Left lung (tissue), 14 donors: ENCODE measurements at places on chromosomes 4 and X. TPM values are rescaled to one million over a fixed set of nuclear protein-coding genes. Genes with fewer than 3 reads are reported as not detected.

- no peaks in the 10 kb centered on the region for H3K4me1 ChIP-seq
- no peaks in the 10 kb centered on the region for H3K36me3 ChIP-seq
- H3K27ac ChIP-seq: no peak overlapping the region
- H3K4me3 ChIP-seq: no peak overlapping the region
- no peaks in the 10 kb centered on the region for H3K27me3 ChIP-seq
Measured at GRCh38 chrX:8820910-8821527, 19.8 kb upstream of the FAM9A start.

GRCh38 chr4:156547439-156547838 lies 424.2 kb downstream of the PDGFC start:
- no peaks in the 10 kb centered on the region for H3K27me3 ChIP-seq
- no peak overlapping the region for H3K4me3 ChIP-seq
- H3K36me3 ChIP-seq: no peaks in the 10 kb centered on the region
- H3K4me1 ChIP-seq: no peaks in the 10 kb centered on the region
- no peak for DNase-seq

GRCh38 chr4:53676402-53676871 lies 85.2 kb upstream of the LNX1 start:
- peak overlapping the region; percentile 10 for H3K27ac ChIP-seq
- no peak overlapping the region for H3K4me3 ChIP-seq
- H3K36me3 ChIP-seq: no peaks in the 10 kb centered on the region
- no peak for DNase-seq
- peaks cover 12% of the 10 kb centered on the region for H3K4me1 ChIP-seq
- H3K27me3 ChIP-seq: no peaks in the 10 kb centered on the region

- H3K4me1 ChIP-seq: no peaks in the 10 kb centered on the region
- H3K27me3 ChIP-seq: no peaks in the 10 kb centered on the region
- H3K4me3 ChIP-seq: no peak overlapping the region
- no peaks in the 10 kb centered on the region for H3K36me3 ChIP-seq
- no peak for DNase-seq
- no peak overlapping the region for H3K27ac ChIP-seq
Measured at GRCh38 chrX:107197319-107197718, 8.9 kb downstream of the NUP62CL start.

GRCh38 chrX:19804151-19804550 lies 83.2 kb downstream of the SH3KBP1 start:
- H3K4me3 ChIP-seq: no peak overlapping the region
- H3K27ac ChIP-seq: no peak overlapping the region
- no peaks in the 10 kb centered on the region for H3K36me3 ChIP-seq
- H3K27me3 ChIP-seq: no peaks in the 10 kb centered on the region

GRCh38 chr4:77177199-77177598 lies 20.2 kb downstream of the CCNG2 start:
- no peaks in the 10 kb centered on the region for H3K27me3 ChIP-seq
- DNase-seq: no peak
- H3K4me1 ChIP-seq: no peaks in the 10 kb centered on the region
- no peak overlapping the region for H3K4me3 ChIP-seq
- H3K27ac ChIP-seq: no peak overlapping the region

GRCh38 chrX:36314303-36314702 lies 394.8 kb downstream of the CFAP47 start:
- no peak for DNase-seq
- H3K36me3 ChIP-seq: no peaks in the 10 kb centered on the region
- H3K27ac ChIP-seq: no peak overlapping the region
- H3K4me1 ChIP-seq: no peaks in the 10 kb centered on the region

GRCh38 chrX:122134291-122134690 lies 1049.8 kb upstream of the GRIA3 start:
- no peak for DNase-seq
- no peaks in the 10 kb centered on the region for H3K4me1 ChIP-seq

DNA sequence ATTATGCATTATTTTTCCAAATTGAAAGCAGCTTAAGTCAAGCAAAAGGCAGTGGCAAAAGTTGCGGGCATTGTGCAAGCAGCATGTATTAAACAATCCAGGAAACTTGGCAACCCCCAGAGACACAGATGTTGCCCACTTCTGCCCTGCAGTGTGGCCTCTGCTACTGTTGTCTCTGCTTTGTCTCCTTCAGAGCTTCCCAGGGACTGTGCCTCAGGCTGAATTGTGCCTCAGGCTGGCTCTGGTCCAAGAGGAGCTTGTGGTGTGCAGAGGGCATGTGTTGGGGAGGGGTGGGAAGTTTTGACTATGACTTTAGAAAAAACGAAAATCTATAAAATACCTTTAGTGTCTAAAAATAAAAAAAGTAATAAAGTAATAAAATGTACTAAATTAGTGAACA lies 201.4 kb downstream of the CCSER1 start:
- H3K36me3 ChIP-seq: no peaks in the 10 kb centered on the region
- H3K4me1 ChIP-seq: peaks cover 4% of the 10 kb centered on the region
- no peak overlapping the region for H3K27ac ChIP-seq
- DNase-seq: no peak

DNA sequence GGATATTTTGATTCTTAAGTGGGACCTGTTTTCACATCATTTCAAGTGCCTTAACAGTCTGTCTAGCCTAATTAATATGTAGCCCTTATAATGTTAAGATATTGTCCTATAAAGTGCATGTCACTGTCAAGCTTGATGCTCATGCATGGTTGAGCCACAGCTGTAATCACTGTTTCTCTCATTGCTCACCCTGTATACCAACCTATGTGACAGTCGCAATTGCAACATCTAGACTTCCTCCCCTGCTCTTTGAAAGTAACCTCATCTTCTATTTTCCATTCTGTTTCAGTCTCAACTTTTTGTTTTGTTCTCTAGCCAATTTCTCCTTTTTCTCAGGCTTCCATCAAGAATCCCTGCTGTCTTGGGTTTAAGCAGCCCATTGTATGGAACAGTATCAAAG lies 24.4 kb upstream of the MSL3 start:
- H3K4me3 ChIP-seq: no peak overlapping the region
- no peaks in the 10 kb centered on the region for H3K36me3 ChIP-seq
- no peaks in the 10 kb centered on the region for H3K4me1 ChIP-seq
- no peaks in the 10 kb centered on the region for H3K27me3 ChIP-seq

GRCh38 chrX:144715337-144715736 lies 532.0 kb upstream of the SPANXN1 start:
- DNase-seq: no peak
- H3K36me3 ChIP-seq: no peaks in the 10 kb centered on the region
- H3K4me1 ChIP-seq: no peaks in the 10 kb centered on the region
- no peaks in the 10 kb centered on the region for H3K27me3 ChIP-seq
- no peak overlapping the region for H3K4me3 ChIP-seq

GRCh38 chr4:65535113-65535512 lies 135.2 kb downstream of the EPHA5 start:
- DNase-seq: no peak
- no peaks in the 10 kb centered on the region for H3K4me1 ChIP-seq
- H3K36me3 ChIP-seq: no peaks in the 10 kb centered on the region
- H3K27ac ChIP-seq: no peak overlapping the region
- no peaks in the 10 kb centered on the region for H3K27me3 ChIP-seq

DNA sequence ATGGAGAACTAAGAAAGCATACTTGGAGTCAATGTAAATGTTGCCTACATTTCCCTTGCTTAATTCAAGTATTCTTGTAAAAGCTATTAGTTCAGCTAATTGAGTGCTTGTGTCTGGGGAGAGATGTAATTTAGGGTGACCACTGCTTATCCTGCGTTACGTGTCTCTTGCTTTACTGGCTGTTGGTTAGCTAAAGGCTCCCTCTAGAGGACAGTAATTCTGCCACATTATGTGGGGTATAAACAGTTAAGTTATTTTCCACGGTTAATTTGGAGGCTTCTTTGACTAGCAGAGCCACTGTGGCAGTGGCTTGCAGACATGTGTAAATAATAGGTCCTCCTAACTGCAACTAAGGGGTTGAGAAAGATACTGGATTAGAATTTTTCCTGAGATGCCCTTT lies 25.3 kb upstream of the NAF1 start:
- H3K27me3 ChIP-seq: no peaks in the 10 kb centered on the region
- no peak overlapping the region for H3K27ac ChIP-seq
- no peaks in the 10 kb centered on the region for H3K4me1 ChIP-seq
- H3K4me3 ChIP-seq: no peak overlapping the region
- no peaks in the 10 kb centered on the region for H3K36me3 ChIP-seq
- no peak for DNase-seq

- H3K4me3 ChIP-seq: no peak overlapping the region
- no peaks in the 10 kb centered on the region for H3K27me3 ChIP-seq
- no peaks in the 10 kb centered on the region for H3K36me3 ChIP-seq
- DNase-seq: no peak
- no peak overlapping the region for H3K27ac ChIP-seq
- H3K4me1 ChIP-seq: no peaks in the 10 kb centered on the region
Measured at GRCh38 chr4:149031399-149031798, 589.2 kb upstream of the NR3C2 start.

DNA sequence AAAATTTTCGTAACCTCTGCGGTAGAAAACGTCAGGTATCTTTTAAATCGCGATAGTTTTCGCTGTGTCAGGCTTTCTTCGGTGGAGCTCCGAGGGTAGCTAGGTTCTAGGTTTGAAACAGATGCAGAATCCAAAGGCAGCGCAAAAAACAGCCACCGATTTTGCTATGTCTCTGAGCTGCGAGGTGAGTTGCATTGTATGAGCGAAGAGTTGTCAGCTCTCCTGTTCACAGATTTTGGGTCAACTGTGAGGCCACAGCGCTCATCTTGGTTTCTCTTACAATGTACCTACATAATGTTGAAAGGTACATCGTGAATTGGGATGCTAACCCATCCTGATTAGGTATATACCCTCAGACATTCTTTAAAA lies 486 bp downstream of the CLCN3 start:
- no peaks in the 10 kb centered on the region for H3K36me3 ChIP-seq
- DNase-seq: no peak
- H3K4me3 ChIP-seq: peak overlapping the region; percentile 50
- peaks cover 28% of the 10 kb centered on the region for H3K4me1 ChIP-seq
- H3K27ac ChIP-seq: peak overlapping the region; percentile 95

DNA sequence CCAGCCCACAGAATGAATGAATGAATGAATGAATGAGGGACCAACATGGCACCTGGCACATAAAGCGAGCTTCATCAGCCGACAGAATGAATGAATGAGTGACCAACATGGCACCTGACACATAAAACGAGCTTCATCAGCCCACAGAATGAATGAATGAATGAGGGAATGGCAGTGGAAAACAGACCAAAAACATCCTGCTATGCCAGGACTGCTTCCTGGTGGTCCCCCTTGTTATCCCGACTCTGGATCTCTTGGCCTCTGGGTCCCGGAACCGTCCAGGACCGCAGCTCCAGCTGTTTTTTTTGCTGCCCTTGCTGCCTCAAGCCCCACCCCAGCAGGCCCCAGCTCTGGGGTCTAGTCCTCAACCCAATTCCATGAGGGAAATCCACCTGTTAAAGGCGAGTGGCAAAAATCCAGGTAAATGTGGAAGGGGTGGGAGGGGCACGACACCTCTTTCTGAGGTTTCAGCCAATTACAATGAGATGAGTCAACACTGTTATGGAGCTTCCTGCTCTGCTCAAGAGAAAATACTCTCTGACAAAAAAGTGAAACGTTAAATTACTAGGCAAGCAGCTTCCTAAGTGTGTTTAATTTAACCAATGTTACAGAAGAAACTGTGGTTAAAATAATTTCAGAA lies 72.0 kb upstream of the MTNR1A start:
- H3K27me3 ChIP-seq: no peaks in the 10 kb centered on the region
- no peak for DNase-seq
- H3K36me3 ChIP-seq: peaks cover 21% of the 10 kb centered on the region
- H3K4me3 ChIP-seq: no peak overlapping the region
- H3K4me1 ChIP-seq: no peaks in the 10 kb centered on the region

DNA sequence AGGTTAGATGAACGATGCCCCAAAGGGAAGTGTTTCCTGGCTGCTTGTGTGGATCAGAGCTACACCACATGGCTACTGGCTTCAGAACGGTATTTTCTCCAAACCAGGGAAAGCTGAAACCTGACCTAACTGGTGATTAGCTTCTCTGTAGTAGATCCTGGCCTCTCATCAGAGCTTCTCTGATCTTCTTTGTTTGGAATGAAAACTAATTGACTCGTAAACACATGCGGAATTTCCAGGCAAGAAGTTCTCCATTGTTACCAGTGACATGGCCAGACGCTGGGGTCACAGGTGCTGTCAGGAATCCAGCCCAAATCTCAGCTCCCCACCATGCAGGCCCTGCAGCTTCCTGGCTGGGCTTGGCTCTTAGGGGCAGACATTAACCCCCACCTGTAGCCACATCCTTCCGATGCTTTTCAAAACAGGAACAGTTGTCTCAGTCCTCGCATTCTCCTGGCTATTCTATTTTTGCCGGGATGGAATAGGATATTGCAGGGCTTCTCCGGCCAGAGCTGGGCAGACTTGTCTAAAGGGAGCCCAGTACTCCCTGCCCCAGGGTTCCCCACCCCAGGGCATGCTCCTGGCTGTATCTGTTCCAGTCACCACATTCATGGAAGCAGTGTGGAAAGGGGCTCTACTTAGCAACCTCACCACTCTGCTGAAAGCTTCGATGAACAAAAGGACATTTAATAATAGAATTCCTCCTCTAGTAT lies 305.4 kb upstream of the F9 start:
- no peaks in the 10 kb centered on the region for H3K36me3 ChIP-seq
- H3K4me3 ChIP-seq: no peak overlapping the region
- no peak overlapping the region for H3K27ac ChIP-seq
- H3K4me1 ChIP-seq: no peaks in the 10 kb centered on the region

DNA sequence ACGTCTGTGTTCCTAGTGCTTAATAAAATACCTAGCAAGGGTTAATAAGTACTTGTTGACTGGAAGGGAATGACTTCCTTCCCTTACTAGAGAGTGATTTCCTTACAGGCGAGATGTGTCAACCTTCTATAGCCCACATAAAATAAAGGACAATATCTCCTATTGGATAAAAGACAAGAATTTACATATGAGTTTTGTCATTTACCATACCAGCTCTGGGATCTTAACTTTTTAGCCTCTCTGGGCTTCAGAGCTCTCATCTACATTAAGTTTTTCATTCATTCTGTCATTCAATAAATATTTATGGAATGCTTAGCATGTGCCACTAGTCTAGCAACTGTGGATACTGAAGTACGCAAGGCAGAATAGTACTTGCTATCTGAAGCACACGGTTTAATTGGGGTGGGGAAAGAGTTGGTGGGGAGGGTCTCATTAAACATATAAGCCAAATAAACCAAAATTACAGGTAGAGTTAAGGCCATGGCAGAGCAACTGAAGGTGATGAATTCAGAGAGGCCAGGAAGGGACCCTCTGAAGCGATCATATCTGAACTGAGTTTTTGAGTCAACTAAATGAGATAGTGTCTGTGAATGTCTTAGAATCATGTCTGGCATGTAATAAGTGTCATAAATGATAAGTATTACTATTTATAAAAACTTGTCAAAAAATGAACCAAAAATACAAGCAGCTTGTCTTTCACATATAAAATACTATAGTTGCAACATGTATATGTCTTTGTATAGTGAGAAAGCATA lies 91.6 kb upstream of the BMP2K start:
- no peaks in the 10 kb centered on the region for H3K36me3 ChIP-seq
- no peak overlapping the region for H3K4me3 ChIP-seq
- H3K27ac ChIP-seq: no peak overlapping the region
- no peaks in the 10 kb centered on the region for H3K27me3 ChIP-seq
- peaks cover 4% of the 10 kb centered on the region for H3K4me1 ChIP-seq

XAGE1A gene
- polyA plus RNA-seq: not detected

SMIM31 gene
- polyA plus RNA-seq: 0.07 TPM

CCNB3 gene
- polyA plus RNA-seq: 0.75 TPM

STOX2 gene
- polyA plus RNA-seq: 19.1 TPM

DCAF8L2 gene
- polyA plus RNA-seq: not detected

PLP1 gene
- 18.6 TPM for polyA plus RNA-seq

GUCY1B1 gene
- 55.6 TPM for polyA plus RNA-seq

CLCN3 gene
- polyA plus RNA-seq: 62.5 TPM

CDS1 gene
- polyA plus RNA-seq: 21.0 TPM

CXXC4 gene
- polyA plus RNA-seq: 17.5 TPM

CENPVL1 gene
- polyA plus RNA-seq: not detected

CNKSR2 gene
- polyA plus RNA-seq: 8.4 TPM
